Activated CD4-positive, alpha-beta memory T cell treated with anti-CD3 and anti-CD28 coated beads for 36 hours (primary cell): ENCODE measurements at places on chromosomes 3 and 15.

DNA sequence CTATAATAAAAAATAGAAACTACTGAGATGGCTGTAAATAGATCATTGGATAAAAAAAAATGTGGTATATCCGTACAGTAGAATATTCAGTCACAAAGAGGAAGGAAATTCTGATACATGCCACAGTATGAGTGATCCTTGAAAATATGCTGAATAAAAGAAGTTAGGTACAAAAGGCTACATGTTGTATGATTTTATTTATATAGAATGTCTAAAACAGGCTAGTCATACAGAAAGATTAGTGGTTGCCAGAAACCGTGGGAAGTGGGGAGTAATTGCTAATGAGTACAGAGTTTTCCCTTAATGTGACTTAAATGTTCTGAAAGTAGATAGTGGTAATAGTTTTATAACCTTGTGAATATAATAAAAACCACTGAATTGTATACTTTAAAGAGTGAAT, 24.9 kb upstream of the FAH start:
- DNase-seq: no peak

DNA sequence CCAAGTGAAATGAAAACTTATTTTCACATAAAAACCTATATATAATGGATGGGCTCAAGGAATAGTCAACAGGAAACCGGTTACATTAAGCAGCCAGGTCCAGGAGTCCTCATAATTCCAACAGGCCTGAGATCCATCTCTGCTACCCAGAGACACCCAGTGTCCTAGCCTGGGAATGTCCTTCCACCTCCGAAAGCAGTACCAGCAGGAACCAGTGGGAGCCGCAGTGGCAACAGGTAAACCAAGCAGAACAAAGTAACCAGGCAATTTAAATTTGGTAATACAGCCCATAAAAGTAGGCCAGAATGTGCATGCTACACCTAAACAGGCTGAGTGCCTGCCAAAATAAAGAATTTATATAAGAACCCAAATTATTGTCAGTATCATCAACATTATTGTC, 195.6 kb downstream of the ZBBX start:
- no peak for DNase-seq

- no peak for DNase-seq
These were observed 290.7 kb downstream of the VPS13C start for GRCh38 chr15:61769557-61769956.

GRCh38 chr3:170470063-170471016, 51.7 kb downstream of the CLDN11 start:
- DNase-seq: no peak

- DNase-seq: no peak
These were observed 490.1 kb upstream of the ZNF385D start for GRCh38 chr3:22241110-22241509.

GRCh38 chr3:157753787-157754136, 250.5 kb upstream of the VEPH1 start:
- DNase-seq: no peak

GRCh38 chr3:159245871-159246270, 444.0 kb downstream of the MFSD1 start:
- DNase-seq: no peak

GRCh38 chr3:89256882-89257281, 149.5 kb downstream of the EPHA3 start:
- DNase-seq: no peak

- DNase-seq: no peak
These were observed 92.1 kb downstream of the XRN1 start for GRCh38 chr3:142355692-142356091.

GRCh38 chr3:119322021-119322834, 28.0 kb downstream of the ARHGAP31 start:
- DNase-seq: no peak

DNA sequence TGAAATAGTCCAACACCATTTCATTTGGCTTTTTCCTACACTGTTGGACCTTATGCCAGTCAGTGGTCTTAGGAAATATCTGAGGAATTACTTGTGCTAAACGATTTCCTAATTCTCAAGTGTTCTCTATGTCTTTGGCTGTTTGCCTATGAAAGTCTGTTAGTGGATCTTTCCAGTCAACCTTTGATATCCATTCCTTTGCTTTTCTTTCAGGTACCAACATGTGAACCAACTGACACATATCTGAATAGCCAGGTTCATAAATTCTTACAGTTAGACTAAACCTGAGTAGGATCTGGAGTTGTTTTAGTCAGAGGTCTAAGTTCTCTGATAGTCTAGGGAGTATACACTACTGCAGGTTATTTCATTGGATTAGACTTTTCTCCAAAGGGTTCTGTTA, 343.5 kb upstream of the LRRC3B start:
- DNase-seq: no peak

- DNase-seq: no peak
These were observed 54.9 kb downstream of the TGFBR2 start for GRCh38 chr3:30661098-30661873.

GRCh38 chr3:9195390-9195789, 54.1 kb downstream of the SRGAP3 start:
- DNase-seq: no peak

DNA sequence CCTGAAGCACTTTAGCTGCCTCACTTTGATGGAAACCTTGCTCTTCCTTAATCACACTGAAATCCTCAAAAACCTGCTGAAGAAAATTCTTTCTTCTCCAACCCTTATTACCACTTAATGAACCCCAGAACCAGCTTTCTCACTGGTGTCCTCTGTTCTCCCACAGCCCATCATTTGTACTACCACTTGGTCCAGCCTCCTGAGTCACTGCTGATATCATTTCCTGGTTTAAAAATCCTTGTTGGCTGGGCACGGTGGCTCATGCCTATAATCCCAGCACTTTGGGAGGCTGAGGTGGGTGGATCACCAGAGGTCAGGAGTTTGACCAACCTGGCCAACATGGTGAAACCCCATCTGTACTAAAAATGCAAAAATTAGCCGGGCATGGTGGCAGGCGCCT, 418.6 kb upstream of the KCNMB2 start:
- DNase-seq: no peak

GRCh38 chr3:53753518-53754183, 92.6 kb downstream of the CHDH start:
- peak; percentile 24 for DNase-seq

DNA sequence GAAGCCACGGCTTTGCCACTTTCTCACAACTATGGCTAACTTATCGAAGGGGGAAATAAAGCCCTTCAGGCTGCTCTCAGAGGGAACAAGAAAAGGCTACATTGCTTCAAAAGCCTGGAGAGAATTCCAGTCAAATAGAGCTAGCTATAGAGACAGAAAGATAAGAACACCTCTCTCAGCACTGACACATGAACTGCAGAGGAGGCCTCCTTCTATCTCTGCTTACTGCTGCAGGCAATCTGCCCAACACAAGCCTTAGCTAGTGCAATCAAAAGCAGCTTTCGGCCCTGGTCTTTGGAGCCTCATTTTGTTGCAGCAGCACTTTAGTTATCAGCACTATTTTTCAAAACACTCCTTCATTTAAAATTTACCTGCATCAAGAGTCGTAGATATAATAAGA, 118.4 kb upstream of the ROBO1 start:
- no peak for DNase-seq

- no peak for DNase-seq
These were observed 831.7 kb downstream of the CADM2 start for GRCh38 chr3:85790445-85791030.

DNA sequence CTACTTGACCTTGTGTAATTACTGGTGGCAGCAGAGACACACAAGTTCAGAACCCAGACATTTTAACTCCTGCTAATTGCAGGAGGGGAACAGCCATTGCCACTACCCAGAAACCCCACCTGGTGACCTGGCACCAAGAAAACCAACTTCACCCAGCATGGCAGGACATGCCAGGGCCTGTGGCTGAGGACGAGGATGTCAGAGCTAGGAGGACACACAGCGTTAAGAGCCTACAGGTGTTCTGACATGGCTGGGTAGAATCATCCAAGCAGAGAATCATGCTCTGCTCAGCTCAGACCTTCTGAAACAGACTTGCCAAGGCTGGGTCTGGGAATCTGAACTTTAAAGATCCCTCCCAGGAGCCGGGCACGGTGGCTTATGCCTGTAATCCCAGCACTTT, 11.7 kb upstream of the SPATA12 start:
- DNase-seq: no peak

DNA sequence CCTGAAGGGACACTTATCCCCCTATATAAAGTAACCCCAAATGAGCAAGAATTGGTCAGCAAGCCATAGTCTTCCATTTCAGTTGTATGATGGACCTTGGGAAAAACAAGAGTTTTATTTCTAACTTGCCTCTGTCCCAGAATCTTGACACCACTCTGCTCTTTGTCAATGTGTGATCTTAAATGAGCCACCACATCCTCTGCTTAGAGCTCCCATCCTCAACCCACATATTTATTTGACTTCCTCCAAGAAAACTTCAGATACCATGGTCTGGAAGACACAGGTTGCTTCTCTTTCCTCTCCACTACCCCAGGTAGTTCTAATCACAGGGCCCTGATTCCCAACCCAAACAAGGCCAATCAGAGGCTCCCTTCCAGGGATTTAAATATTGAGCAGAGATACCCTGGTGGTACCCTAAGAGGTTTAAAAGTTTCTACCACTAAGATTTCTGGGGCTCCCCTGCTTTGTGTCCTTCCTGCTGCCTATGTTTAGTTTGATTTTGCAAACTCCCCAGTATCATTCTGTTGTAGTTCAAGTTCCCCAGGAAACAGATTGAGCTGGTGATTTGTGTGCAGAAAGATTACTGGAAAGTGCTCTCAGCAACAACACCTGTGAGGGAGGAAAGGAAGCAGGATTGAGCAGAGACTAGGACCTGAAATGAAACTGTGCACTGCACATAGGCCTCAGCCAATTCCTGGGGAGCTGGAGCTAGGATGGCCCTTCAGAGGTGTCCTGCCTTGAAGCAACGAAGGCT, 64.3 kb downstream of the MTHFS start:
- no peak for DNase-seq

DNA sequence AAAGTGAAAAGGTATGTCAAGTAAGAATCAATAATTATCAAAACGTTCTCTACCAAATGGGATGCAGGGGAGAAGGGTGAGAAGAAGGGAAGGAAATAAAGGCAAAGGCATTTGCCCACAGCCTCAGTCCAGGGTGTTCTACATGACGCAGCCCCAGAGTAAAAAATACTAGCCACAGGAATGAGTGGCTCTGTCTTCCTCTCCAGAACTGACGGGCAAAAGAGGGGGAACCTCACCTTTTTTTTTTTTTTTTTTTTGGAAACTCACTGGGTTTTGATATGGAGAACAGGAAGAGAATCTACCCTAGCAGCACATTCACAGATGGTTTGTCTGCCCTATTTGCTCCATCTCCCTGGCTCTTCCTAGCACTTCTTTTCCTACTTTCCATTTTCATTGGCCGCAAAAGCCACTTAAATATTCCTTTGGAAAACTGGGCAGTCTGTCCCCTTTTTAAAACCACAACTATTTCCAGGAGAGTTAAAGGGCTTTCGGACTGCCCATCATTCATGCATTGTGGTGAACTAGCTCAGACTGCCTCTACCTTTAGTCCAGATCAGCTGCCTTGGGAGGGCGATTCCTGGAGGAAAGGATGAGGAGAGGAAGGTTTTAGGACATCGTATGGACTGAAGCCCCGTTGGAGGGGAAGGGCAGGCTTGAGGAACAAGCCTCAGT, 28.2 kb downstream of the B3GNT5 start:
- no peak for DNase-seq

DNA sequence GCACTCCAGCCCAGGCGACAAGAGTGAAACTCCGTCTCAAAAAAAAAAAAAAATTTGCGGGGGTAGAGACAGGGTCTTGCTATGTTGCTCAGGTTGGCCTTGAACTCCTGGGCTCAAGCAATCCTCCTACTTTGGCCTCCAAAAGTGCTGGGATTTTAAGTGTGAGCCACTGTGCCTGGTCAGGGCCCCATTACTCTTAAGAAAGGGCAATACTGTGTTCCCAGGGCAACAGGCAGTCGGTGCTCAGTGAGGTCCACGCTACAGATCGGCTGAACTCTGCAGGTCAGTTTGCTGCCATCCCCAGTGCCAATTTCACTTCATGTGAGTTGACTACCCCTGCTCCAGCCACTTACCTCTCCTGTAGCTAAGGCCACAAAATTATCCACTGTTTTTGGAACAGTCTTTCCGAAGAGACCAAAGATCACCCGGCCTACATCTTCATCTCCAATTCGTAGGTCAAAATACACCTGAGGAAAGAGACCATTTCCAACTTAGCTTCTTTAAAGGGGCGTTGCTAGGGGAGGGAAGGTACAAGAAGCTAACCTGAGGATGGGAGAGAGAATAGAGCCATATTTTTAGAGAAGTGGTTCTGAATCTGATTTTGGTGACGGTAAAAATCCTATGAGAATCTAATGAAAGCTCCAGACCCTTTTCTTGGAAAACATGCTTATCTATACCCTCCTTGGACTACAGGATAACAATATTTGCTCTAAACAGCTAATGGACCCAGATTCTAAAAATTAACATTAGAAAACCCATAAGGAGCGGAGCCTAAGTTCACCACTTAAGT, 939 bp downstream of the PPIB start:
- no peak for DNase-seq

- DNase-seq: no peak
These were observed 339.6 kb downstream of the RORA start for GRCh38 chr15:60889491-60889890.

DNA sequence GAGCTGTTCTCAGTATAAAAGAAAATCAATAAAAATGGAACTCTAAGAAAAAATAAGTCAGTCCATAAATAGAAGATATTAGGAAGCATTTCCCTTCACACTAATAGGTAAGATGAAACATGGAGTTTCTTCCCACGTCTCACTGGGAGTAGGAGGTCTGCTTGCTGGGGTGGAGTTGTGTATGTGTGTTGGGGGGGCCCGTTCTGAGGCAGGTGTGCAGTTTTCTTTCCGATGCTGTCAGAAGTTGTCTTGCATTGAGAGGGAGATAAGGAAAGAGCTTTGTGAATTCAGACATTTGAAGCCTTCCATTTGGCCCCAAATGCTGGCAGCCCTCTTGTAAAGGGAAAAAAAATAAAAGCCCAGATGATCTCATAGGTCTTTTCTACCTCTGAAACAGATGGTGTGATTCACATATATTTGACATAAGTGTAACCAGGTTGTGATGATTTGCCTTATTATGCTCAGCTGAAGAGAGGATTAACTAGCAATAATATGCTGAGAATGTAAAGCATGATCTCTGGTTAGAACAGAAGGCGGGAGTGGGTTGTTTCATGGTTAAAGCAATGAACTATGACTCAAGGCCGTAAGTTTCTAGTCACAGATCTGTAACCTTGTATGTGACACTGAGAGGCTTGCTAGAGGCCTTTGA, 8.8 kb downstream of the RASGRP1 start:
- DNase-seq: peak; percentile 32

DNA sequence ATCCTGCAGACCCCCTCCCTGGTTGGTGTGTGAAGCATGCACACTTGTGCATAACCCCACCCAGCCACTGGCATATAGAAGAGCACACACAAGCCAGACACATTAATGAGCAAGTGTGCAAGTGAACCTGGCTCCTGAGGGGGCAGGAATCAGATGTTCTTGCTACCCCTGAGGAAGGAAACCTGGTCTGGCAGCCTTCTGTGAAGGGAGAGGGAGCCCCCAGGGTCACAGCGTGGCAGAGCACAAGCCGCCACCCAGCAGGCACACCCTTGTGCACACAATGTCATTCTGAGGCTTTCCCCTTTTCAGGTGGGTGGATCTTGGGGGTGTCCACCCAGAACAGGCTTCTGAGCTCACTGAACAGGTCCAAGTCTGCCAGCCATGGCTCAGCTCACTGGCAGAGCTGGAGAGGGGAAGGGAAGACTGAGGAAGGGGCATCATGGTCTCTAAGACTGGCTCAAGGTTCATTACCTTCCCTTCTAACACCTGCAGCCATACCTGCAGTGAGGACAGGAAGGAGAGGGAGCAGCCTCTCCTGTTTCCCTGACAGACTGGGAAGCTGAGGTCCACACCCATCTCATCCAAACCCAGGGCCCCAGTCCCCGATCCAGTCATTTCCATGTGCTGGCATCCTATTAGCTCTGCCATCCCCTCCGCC, 31.6 kb upstream of the SEMA3F start:
- no peak for DNase-seq

- DNase-seq: no peak
These were observed 5.8 kb downstream of the CALML4 start for GRCh38 chr15:68199340-68199739.
